ENCODE measurements at places on chromosomes 2 and 18.

GRCh38 chr18:25853691-25854433 is 236.6 kb downstream of the SS18 start:
- DNase-seq, result no peak

DNA sequence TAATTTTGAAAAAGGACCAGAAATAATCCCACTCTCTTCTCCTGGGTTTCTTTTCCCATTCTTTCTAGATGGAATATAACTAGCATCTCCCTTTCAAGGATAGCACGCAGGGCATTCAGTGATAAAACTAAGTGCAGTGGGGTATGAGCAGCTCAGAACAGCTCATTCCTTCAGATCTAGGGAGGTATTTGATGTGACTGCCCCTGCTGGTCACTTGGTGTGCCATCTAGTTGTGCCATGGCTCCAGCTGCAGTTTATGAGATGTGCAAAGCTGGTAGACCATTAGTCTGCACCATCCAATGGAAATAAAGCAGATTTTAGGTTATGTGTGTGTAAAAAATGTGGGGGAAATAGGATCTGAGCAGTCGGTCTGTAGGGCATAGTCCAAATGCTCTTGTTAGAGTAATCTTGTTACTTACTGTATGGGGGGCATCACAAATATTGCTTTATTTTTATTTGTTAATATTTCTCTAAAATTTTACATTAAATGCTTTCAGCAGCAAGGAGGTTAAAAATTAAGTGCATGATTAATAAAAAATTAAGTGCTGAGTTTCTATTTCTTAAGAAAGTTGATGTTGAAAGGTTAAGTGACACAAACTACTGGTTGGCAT is 38.9 kb downstream of the CTAGE1 start:
- peak; percentile 46 for DNase-seq

DNA sequence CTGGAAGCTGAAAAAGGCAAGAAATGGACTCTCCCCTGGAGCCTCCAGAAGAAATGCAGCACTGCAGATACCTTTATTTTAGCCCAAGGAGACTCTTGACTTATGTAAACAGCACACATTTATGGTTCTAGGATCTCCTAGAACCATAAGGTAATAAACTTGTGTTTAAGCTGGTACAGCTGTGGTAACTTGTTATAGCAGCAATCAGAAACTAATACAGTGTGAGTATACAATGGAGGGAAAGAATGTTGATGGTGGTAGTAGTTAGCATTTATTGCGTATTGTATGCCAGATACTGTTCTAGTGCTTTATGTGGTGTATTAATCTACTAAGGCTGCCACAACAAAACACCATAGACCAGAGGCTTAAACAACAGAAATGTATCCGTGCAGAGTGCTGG is 40.6 kb downstream of the FOSL2 start:
- no peak for DNase-seq

DNA sequence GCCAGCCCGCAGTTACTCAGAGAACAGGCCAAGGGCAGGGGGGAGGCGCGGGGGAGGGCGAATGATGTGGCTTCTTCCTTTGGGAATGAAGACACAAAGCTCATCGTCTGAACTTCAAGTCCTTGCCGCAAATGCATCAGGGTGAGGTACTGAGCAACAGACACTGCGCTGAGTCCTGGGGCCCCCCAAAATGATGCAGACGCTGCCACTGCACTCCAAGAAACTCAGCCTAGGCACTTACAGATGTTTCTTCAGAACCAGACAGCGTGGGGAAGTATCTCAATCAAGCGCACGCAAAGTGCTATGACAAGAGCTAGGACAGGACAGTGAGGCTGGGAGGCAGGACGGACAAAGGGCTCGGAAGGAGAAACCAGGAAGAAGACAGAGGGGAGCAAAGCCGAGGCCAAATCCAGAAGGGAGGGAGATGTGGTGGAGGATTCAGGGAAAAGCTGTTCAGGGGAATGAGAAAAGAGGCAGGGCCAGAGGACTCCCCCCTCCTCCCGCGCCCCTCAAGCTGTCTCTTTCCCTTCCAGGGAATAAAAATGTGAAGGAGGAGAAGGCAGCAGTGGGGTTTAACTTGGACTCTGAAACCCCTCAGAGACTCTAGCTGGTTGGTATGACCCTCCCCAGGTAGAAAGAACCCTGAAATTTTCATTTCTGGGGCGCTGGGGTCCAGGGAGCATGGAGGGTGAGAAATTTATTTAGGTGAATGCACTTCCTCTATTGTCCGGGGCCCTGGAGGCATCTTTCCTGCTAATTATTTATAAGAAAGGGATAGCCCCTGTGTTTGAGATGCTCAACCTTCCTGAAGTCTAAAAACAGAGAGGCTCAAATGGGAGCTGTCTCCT is 34.9 kb downstream of the CIB4 start:
- no peak for DNase-seq

- no peak for DNase-seq
Observed at GRCh38 chr2:18903750-18904149, 314.4 kb upstream of the NT5C1B start.

DNA sequence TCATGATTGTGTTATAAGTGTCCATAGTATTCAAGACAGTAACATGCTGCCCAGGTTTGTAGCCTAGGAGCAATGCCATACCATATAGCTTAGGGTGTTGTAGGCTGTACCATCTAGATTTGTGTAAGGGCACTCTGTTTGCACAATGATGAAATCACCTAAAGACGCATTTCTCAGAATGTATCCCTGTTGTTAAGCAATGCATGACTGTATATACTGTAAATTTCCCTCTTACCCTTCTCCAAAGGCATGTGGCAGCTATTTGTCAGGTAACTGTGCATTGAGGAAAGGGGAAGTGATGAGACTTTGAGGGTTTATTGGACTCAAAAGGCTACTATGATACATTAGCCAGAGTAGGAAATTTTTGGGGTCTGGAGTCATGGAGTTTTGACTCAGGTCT is 180.8 kb downstream of the VAPA start:
- no peak for DNase-seq

DNA sequence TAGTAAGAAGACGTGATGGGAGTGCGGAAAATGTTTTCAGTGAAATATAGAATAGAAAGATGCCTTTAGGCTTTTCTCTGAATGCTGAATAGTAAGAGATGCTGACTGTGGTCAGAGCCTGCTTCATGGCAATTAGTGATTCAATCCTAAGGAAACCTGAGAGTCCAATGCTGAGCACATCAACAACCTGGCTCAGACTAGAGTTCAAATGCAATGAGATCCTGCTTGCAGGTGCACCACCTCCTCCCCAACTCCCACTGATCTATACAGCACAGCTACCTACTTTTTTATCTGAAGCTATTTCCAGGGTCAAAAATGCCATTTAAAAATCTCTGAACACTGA is 65.4 kb downstream of the AAK1 start:
- no peak for DNase-seq

- DNase-seq, result no peak
Observed at GRCh38 chr2:202278036-202278760, 12.6 kb downstream of the NOP58 start.

DNA sequence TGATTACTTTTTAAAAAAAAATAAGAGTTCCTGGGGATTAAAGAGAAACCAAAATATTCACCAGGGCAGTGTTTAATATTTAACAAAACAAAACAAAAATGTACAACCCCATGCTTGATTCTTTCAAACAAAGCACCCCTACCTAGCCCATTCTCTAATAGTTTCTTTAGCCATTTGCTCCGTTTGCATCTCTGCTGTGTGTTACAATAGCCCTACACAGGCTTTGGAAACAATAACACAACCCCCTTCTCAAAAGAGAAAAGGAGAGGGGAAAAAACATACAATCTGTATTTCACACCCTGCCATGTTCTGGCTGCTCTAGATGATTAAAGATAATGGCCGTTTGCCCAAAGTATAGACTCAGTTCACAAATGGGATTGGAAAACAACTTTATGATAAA is 302.9 kb downstream of the CPS1 start:
- DNase-seq, result no peak

- DNase-seq, result no peak
Observed at GRCh38 chr18:37529863-37530262, 35.7 kb downstream of the CELF4 start.

DNA sequence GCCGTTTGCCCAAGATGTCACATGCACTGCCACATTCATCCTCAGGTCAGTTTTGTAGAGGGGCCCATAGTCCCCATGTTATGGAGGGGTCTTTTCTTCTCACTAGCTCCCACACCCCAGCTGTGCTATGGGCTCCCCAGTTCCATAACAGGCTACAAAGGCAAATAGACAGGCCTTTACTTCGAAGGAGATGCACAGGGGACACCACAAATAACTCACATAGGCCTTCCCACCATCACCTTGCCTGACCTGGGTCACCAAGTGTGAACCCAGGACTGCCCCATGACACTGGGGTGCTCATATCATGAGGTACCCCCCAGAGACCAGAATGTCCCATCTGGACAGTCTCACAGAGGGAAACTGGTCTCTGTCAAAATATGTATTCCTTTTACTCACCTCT is 15.0 kb upstream of the INO80C start:
- DNase-seq, result no peak

GRCh38 chr2:29864988-29865387 is 56.4 kb downstream of the ALK start:
- DNase-seq, result no peak

DNA sequence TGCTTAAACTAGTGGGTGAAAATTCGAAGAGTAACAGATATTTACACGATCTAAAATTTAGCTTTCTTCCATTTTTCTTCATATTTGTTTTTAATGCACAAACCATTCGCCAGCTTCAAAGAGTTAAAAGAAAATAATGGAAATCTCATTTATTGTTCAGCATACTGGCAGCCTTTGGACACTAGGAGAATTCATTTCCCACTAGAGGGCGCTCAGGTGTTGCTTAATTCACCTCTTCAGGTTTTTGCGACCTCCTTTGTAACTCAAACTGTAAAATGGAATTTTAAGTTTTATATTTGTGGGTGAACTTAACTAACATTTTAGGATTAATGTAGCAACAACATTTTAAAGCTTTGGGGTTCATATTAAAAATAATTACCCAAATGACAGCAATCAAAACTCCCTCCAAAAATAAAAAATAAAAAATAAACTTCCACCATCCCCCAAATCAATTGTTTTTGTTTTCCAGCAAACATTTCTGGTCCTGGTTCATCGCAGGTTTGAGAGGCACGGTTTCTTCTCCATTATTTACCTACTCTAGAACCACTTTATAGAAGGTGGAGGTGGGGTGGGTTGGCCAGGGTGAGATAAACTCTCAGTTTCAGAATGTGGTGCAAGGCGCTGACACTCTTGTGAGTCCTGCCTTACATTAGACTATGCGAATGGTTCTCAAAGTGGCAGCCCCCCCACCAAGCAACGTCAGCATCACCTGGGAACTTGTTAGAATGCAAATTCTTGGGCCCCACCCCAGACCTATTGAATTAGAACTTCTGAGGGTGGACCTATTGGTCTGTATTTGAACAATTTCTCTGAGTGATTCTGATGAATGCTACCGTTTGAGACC is 24.7 kb upstream of the PNPT1 start:
- no peak for DNase-seq

DNA sequence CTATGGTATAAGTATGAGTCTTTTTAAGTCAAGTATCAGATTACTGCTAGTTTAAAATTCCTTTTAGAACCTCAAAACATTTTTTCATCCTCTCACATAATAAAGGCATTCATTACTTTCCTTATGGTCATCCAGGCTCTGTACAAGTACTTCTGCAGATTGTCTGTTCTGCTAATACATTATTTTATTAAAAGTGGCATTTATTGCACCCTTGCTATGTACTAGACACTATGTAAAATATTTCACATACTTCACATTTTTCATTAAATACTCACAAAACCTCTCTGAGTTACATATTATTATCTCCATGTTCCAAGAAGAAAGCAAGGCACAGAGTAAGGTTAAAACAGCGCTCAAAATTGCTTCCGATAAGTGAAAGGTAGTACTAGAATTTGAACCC is 84.1 kb downstream of the RAPH1 start:
- DNase-seq, result no peak
